ENCODE measurements at places on chromosomes 4 and X.

- DNase-seq, result no peak
Observed at GRCh38 chr4:5036239-5036638, 15.0 kb upstream of the STK32B start.

- DNase-seq, result no peak
Observed at GRCh38 chrX:139862208-139862607, 70.6 kb downstream of the ATP11C start.

DNA sequence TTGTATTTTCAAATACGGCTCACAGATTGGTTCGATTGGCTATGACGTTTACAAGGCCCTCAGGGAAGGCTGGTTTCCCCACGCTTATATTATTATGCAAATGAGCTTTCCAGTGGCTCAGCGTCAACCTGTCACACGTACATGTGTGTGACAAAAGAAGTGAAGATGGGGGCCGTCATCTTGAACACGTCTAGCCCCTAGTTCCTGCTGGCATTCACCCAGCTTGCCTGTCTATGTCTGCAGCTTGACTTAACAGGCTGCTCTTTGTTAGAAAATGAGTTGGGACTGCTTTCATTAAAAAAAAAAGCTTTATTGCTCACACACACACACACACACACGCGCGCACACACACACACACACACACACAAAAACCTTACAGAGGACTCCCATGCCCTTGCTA, 283.6 kb upstream of the CTSO start:
- no peak for DNase-seq

- DNase-seq, result no peak
Observed at GRCh38 chr4:38534344-38535045, 129.5 kb upstream of the KLF3 start.

GRCh38 chr4:26648260-26648659, 64.4 kb downstream of the TBC1D19 start:
- DNase-seq, result no peak

DNA sequence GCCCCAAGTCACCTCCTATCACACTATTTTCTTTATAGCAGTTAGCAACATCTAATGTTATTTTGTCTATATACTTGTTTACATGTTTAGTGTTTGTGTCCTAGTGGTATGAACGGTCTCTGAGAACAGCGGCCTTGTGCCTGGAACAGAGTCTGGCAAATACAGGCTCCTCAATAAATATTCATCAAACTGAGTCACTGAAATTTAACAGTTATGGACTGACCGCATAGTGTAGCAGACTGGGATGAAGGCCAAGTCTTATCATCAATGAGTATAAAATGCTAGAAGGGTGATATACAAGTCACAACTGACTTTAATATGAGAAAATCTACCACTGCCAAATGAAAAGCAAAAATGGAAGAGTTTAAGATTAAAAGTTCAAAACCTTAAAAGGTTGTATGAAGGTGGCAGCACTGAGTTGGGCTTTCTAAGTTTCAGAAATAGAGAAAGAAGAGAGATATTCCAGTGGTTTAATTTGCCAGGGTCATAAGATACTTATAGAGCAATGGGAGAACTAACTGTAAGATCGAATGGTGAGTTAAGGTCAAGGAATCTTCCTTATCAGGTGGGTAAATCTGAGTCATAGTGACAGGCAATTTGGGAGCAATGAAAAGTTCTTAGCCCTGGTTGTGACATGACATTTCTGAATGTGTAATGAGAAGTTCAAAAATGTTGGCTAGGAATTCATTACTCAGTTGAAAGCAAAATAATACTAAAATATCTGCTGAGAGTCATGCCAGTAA, 34.9 kb downstream of the ELOVL6 start:
- DNase-seq, result no peak
